ENCODE measurements at places on chromosomes 16 and 17.

DNA sequence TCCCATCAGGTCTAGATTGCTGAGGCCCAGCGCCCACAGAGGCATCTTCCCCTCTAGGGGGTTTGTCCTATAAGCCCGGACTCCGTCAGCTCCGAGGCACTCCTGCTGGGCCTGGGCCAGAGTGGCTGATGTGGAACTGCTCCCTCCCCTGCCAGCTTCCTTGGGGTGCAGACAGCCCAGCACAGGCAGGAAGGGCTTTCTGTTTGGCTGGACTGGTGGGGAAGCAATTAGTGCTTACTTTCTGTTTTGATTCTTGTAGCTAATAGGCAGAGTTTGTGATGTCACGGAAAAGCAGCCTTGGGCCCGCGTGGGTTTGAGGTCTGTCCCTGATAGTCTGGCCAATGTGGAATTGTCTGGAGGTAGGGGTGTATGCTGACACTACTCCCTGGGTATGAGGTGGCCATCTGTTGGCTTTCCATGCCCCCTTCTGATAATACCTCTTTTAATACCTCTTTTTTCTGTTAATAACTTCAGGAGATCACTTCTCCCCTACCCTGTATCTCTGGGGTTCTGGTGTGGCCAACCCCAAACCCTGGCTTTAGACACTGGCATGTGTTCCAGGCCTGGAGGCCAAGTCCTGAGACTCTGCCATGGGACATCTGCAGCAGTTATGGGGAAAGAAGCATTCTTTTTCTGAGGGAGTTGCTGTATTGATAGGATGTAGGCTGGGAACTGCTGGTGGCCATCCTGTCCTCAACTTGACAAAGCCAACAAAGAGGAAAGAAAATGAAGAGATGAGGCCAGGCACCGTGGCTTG is 190.9 kb downstream of the RAB11FIP4 start:
- no peaks in the 10 kb centered on the region for H3K27me3 ChIP-seq
- no peaks in the 10 kb centered on the region for H3K36me3 ChIP-seq
- H3K4me1 ChIP-seq, result peaks cover 26% of the 10 kb centered on the region
- no peak overlapping the region for H3K4me3 ChIP-seq

DNA sequence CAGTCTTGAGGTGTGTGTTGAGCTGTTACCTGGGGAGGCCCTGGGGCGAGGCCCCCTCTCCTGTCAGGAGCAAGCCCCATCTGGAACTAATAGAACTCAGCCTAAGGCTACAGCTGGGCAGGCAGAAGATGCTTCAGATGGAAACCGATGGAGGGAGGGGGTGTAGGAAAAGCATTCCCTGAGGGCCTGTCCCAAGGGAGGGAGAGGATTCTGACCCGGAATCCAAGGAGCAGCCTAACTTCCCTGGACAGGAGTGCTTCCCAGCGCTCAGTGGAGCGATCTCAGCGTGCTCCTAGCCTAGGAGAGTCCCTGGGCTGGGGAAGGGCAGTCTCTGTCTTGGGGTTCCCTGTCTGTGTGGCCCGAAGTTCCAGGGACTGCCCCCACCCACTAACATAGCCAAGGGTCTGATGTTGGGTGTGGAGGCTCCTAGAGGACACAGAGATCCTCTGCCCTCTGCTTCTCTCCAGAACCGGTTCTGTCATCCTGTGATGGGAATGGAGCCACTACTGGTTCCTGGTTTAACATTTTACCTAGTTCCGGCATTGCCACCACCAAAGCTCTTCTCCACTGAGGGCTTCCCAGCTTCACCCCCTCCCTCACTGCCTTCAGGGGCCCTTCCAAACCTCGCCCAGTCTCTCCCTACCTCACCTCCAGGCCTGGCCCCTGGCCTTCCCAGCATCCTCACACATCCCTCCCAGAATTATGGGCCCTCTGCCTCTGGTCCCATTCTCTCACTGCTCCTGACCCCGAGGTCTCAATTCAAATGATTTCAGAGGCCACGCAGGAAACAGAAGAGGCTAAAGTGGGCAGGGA is 58.7 kb downstream of the RTN4RL1 start:
- H3K36me3 ChIP-seq, result no peaks in the 10 kb centered on the region
- H3K4me3 ChIP-seq, result no peak overlapping the region
- H3K27ac ChIP-seq, result peak overlapping the region; percentile 52
- H3K27me3 ChIP-seq, result no peaks in the 10 kb centered on the region

- no peak overlapping the region for H3K4me3 ChIP-seq
- H3K36me3 ChIP-seq, result no peaks in the 10 kb centered on the region
- DNase-seq, result no peak
- H3K27me3 ChIP-seq, result no peaks in the 10 kb centered on the region
- H3K27ac ChIP-seq, result no peak overlapping the region
- H3K4me1 ChIP-seq, result no peaks in the 10 kb centered on the region
Observed at GRCh38 chr17:10305398-10305797, 67.4 kb downstream of the MYH13 start.

GRCh38 chr17:79330696-79331095 is 256.1 kb downstream of the ENGASE start:
- DNase-seq, result no peak
- H3K27ac ChIP-seq, result no peak overlapping the region
- H3K36me3 ChIP-seq, result no peaks in the 10 kb centered on the region

DNA sequence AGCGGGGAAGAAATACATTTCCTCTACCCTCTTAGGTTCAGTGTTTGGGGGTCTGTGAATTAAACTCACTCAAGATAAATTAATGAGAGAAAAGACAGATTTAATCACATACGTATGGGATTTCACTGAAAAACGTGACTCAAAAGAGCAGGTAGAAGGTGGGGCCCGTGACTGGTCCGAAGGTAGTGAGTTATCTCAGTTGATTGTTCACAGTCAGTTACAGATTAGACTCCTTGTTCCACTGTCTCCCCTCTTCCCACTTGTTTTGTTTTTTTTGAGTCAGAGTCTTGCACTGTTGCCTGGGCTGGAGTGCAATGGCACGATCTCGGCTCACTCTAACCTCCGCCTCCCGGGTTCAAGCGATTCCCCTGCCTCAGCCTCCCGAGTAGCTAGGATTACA is 301.2 kb downstream of the SEC14L1 start:
- H3K4me1 ChIP-seq, result peaks cover 43% of the 10 kb centered on the region
- no peaks in the 10 kb centered on the region for H3K36me3 ChIP-seq
- H3K4me3 ChIP-seq, result no peak overlapping the region
- no peak for DNase-seq
- H3K27ac ChIP-seq, result no peak overlapping the region
- H3K27me3 ChIP-seq, result no peaks in the 10 kb centered on the region

DNA sequence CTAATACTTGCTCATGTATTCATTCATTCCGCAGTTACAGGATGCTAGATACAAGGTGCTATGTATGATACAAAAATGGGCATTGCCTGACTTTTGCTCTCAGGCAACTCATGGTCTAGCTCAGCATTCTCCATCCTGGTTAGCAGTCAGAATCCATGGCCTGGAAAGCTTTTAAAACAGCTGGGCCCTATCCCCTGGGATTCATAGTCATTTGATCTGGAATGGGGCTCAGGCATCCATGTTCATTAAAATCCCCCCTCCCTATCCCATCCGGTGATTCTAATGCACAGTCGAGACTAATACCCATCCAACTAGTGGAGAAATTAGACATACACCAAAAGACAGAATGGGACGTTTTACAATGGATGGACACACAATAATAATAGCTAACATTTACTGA is 104.1 kb upstream of the TMEM132E start:
- DNase-seq, result no peak
- no peak overlapping the region for H3K27ac ChIP-seq
- H3K36me3 ChIP-seq, result no peaks in the 10 kb centered on the region
- no peaks in the 10 kb centered on the region for H3K27me3 ChIP-seq
- no peaks in the 10 kb centered on the region for H3K4me1 ChIP-seq

DNA sequence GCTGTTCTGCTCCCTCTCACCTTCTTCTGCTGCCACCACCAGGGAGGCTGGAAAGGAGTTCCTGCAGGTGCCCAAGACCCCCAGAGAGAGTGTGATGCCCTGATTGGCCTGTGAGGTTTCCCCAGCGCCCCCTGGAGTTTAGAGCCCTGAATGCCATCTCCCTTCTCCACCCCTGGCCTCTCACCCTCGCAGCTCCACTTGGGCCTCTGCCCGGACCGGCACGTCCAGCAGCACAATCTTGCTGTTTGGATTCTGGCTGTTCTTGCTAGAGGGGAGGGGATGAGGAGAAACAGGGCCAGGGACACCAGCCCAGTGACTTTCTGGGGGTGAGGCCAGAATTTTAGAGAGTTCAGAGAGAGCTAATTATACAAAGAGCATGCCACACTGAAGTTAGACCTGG is 12.5 kb upstream of the FAM171A2 start:
- H3K27ac ChIP-seq, result no peak overlapping the region
- H3K4me3 ChIP-seq, result no peak overlapping the region
- no peaks in the 10 kb centered on the region for H3K27me3 ChIP-seq
- no peak for DNase-seq

- peaks cover 71% of the 10 kb centered on the region for H3K4me1 ChIP-seq
- no peak overlapping the region for H3K4me3 ChIP-seq
- no peaks in the 10 kb centered on the region for H3K27me3 ChIP-seq
- H3K36me3 ChIP-seq, result peaks cover 9% of the 10 kb centered on the region
- peak; percentile 23 for DNase-seq
- H3K27ac ChIP-seq, result no peak overlapping the region
Observed at GRCh38 chr16:3028716-3029319, 5.0 kb downstream of the THOC6 start.

DNA sequence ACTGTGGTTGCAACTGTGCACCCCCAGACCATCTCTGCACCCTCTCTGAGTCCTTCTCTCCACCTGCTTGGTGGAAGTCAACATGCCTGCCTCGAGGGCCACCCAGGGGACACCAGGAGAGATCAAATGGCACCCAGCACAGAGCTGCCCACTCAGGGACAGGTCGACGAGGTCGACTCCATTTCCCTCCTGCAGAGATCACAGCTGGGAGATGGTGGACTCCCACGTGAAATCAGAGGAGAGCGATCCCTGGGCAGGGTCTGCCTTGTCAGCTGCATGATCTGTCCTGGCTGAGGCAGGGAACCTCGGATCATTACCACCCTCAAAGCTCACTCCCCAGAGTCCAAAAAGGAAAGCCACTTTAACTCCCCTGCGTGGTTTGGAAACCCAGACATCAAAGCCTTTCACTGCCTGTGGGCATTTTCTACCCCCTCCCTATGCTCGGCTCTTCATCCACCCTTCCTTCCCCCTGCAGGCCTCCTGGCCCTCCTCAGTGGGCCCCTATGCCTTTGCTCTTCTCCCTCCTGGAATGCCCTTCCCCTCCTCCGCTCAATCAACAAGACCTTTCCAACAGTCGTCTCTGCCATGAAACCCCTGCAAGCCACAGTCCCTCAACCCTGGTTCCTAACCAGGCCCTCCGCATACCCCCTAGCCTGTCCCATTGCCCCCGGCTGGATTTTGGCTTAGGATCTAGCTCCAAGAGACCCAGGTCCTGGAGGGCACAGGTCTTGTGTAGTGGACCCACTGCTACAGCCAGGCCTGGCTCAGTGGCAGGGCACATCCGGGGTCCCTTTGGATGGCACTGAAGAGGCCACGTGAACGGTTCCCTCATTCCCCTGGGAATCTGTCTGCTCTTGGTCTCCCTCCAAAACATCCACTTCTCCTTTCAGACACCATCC is 103.8 kb upstream of the RPL38 start:
- no peak overlapping the region for H3K4me3 ChIP-seq
- no peaks in the 10 kb centered on the region for H3K27me3 ChIP-seq
- DNase-seq, result no peak
- H3K36me3 ChIP-seq, result no peaks in the 10 kb centered on the region
- no peaks in the 10 kb centered on the region for H3K4me1 ChIP-seq
- no peak overlapping the region for H3K27ac ChIP-seq

- no peaks in the 10 kb centered on the region for H3K36me3 ChIP-seq
- no peaks in the 10 kb centered on the region for H3K4me1 ChIP-seq
- no peak for DNase-seq
- H3K27me3 ChIP-seq, result no peaks in the 10 kb centered on the region
- H3K4me3 ChIP-seq, result no peak overlapping the region
Observed at GRCh38 chr17:80527016-80527645, 17.5 kb upstream of the RPTOR start.

- H3K36me3 ChIP-seq, result no peaks in the 10 kb centered on the region
- H3K27me3 ChIP-seq, result no peaks in the 10 kb centered on the region
- no peak overlapping the region for H3K4me3 ChIP-seq
- no peak overlapping the region for H3K27ac ChIP-seq
- no peaks in the 10 kb centered on the region for H3K4me1 ChIP-seq
- DNase-seq, result no peak
Observed at GRCh38 chr17:55458978-55459377, 37.3 kb upstream of the MMD start.

GRCh38 chr17:10033959-10034358 is 128.9 kb upstream of the RCVRN start:
- DNase-seq, result no peak
- H3K27ac ChIP-seq, result no peak overlapping the region
- no peaks in the 10 kb centered on the region for H3K36me3 ChIP-seq
- H3K4me1 ChIP-seq, result peaks cover 22% of the 10 kb centered on the region

DNA sequence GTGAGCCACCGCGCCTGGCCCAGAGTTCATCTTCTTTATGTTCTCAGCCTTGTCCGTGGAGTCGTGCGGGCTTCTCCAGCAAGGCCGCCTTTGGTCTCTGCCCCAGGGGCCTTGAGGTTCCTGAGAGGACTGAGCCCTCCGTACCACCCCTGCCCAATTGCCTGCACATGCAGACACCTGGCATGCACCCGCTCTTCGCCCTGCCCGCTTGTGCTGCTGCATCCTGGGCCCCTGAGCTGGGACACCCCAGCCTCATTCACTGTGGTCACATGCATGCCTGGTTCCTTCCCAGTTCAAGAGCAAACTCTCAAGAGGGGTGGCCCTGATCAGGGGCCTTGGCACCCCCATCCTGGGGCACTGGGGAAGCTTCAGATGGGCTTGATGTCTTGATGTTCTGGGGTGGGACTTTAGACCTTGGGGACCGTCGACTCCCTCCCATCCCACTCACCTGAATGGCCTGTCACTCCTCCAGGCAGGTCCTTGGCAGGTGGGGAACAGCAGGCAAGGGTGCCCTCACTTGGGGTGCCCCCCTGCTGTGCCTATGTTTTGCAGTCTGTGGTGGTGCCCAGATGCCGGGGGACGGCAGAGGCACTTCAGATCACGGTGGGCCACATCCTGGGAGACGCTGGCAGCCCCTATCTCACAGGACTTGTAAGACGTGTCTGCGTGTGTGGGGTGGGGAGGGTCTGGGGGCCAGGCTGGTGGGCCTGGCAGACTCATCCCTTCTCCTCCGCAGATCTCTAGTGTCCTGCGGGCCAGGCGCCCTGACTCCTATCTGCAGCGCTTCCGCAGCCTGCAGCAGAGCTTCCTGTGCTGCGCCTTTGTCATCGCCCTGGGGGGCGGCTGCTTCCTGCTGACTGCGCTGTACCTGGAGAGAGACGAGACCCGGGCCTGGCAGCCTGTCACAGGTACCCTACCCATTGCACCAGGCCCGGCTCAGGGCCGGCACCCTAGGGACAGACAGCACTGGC is 12.7 kb upstream of the SPNS2 start:
- H3K36me3 ChIP-seq, result no peaks in the 10 kb centered on the region
- no peaks in the 10 kb centered on the region for H3K27me3 ChIP-seq
- no peak overlapping the region for H3K4me3 ChIP-seq
- no peak overlapping the region for H3K27ac ChIP-seq
- peaks cover 35% of the 10 kb centered on the region for H3K4me1 ChIP-seq
- no peak for DNase-seq

DNA sequence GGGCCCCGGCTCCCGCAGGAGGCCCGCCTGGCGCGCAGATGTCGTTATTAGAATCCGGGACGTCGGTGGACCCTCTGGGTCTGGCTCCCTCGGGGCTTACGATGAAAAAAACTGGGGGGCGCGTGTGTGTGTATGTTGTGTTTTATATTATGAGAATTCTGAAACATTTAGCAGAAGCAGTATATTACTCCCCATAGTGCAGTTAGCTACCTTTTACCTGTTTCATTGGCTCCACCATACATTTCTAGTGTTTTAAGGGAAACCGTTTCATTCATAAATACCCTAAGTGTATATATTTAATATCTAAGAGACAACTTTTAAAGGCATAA is 486 bp upstream of the DNAJA2 start:
- no peak for DNase-seq
- H3K27me3 ChIP-seq, result no peaks in the 10 kb centered on the region
- peak overlapping the region; percentile 97 for H3K27ac ChIP-seq
- peaks cover 39% of the 10 kb centered on the region for H3K4me1 ChIP-seq

All from body of pancreas (tissue), 4 donors.